ENCODE measurements at places on chromosomes 13 and 19.

- no peak for DNase-seq
These were observed 26.3 kb upstream of the SERP2 start for GRCh38 chr13:44347301-44347700.

DNA sequence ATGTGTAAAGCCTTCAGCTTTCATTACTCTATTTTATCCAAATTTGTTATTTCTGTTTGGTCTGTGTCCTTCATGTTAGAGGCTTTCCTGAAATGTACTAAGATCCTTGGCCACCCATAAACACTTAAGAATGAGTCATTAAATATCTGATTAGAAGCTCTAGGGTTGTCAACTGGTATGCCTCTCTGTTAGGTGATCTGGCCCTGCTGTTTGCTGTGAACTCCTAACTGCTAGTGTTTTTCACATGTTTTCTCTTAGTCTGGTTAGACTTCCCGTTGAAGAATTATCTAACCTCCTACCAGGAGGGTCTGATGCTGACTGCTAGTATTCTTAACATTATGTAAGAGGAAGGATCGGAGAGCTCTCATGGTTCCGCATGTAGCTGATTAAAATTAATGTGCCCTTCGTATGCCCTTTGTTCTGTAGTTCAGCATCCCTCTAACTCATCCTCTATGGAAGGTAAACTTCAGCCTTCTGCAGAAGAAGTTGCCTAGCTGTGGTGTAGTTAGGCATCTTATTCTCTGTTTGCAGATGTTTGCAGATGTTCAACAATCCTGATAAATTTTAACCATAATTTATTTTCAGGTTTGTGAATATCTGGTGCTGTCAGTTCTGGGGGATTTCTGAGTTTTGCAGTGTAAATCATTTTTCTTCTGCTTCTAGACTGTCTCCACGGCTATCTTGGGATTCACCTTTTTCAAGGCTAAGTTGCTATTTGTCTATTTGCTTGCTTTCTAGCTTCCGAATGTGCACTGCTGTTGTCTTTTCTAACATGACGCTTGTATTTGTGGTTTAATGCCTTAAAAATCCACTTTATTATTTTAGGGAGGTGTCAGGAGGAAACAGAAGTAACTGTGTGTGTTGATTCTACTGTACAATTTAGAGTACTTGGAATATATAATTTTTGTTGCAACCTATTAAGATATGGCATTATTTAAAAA, 207.2 kb upstream of the SPRY2 start:
- DNase-seq = no peak

DNA sequence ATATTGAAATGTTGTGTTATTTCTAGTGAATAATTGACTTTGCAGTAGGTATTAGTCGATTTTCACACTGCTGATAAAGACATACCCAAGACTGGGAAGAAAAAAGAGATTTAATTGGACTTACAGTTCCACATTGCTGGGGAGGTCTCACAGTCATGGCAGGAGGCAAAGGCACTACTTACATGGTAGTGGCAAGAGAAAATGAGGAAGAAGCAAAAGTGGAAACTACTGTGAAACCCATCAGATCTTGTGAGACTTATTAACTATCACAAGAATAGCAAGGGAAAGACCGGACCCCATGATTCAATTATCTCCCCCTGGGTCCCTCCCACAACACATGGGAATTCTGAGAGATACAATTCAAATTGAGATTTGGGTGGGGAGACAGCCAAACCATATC, 9.9 kb upstream of the C5AR2 start:
- DNase-seq = no peak

GRCh38 chr13:37194428-37194861, 89.0 kb upstream of the CSNK1A1L start:
- DNase-seq = no peak

DNA sequence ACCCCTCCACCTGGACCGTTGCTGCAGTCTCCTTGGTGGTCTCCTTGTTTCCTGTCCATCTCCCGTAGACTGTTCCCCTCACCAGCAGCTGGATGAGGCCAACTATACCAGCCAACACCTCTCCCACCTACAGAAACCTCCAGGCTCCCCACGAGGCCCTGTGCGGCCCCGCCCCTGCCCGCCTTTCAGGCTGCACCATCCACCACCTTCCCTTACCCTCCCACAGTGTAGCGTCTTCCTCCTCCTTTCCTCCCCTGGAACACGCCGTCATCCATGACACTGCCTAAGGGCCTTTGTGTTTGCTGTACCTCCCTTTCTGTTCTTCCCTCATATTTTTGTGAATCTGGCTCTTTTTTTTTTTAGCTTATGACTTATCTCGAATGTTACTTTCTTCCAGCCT, 23.8 kb upstream of the WDR88 start:
- no peak for DNase-seq

- DNase-seq = no peak
These were observed 16.8 kb downstream of the CCL25 start for GRCh38 chr19:8069096-8069973.

- no peak for DNase-seq
These were observed 40.1 kb downstream of the SERTM1 start for GRCh38 chr13:36713887-36714286.

- DNase-seq = no peak
These were observed 64.1 kb downstream of the CCNE1 start for GRCh38 chr19:29875931-29876330.

DNA sequence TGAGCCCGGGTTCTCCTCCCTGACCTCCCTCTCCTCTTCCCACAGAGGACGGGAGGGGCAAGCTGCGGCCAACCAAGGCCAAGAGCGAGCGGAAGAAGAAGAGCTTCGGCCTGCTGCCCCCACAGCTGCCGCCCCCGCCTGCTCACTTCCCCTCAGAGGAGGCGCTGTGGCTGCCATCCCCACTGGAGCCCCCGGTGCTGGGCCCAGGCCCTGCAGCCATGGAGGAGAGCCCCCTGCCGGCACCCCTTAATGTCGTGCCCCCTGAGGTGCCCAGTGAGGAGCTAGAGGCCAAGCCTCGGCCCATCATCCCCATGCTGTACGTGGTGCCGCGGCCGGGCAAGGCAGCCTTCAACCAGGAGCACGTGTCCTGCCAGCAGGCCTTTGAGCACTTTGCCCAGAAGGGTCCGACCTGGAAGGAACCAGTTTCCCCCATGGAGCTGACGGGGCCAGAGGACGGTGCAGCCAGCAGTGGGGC, 162.2 kb downstream of the KDM4B start:
- no peak for DNase-seq

DNA sequence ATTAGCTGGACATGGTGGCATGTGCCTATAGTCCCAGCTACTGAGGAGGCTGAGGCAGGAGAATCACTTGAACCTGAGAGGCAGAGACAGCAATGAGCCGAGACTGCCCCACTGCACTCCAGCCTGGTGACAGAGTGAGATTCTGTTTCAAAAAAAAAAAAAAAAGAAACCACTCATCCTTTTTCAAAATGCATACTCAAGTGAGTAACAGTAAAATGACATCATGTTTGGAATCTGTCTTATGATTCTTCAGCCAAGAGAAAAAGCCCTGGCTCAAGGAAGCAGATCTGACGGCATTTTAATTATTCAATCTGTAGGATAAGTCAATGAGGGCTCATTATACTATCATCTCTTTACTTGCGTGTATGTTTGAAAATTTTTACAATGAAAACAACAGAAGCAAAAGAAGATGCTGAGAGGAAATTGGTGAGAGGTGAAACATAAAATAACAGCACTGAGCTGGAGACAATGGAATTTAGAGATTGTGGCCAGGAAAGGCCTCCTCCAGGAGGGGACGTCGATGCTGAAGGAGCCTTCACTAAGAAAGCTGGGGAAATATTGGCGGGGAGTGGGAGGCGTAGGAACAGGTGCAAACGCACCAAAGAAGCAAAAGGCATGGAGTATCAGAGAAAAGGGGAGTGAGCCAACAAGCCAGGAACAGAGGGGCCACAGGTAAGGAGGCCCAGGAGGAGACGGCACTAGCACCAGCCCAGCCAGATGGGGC, 12.9 kb upstream of the CCNE1 start:
- DNase-seq = no peak

GRCh38 chr13:85709072-85709471, 90.1 kb downstream of the SLITRK6 start:
- no peak for DNase-seq

GRCh38 chr13:98539666-98540065, 37.2 kb downstream of the STK24 start:
- DNase-seq = no peak

- no peak for DNase-seq
These were observed 13.3 kb downstream of the SLC27A5 start for GRCh38 chr19:58498316-58499020.

DNA sequence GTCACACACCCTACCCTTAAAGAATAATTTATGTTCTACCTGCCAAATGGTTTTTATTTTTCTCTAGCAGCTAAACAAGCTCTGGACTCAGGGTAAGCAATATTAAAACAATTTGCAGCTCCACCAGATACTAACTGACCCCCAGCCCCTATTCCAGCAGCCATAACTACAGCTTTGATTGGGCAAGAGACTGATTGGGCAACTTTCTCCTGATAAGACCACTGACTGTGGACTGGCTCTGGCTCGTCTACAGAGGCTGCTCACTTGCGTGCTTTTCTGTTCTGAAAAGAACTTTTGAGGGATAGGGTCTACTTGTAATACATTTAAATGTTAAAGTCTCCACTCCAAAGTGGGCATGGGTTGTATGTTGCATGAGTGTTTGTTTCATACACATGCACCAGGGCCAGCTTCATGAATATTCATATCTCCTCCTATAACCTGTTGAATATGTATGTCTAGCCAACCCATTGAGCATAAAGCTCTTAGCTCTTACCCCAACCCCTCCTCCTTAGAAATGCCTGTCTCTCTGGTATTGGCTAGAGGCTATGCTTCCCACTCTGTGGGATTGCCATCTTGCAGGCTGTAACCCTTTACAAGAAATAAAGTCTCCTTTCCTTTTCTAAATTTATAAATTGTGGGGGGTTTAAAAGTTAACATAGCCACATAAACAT, 19.9 kb downstream of the OR7A5 start:
- no peak for DNase-seq

DNA sequence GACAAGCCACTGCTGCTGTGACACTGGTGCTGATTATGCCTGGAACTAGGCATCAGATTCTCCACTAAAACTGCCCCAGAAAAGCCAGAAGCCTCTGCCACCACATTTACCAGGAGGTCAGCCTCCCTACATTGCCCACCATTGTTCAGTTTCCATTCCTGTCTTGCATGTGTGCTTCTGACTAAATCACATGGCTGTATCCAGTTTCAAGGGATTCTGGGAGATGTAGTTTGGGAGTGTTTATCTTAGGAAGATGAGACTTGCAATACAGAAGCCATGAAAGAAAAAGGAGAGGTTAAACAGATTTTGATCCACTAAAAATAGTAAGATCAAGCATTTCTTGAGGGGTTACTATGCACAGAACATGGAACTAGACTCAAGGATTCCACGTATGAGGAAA, 40.7 kb upstream of the SERPINE3 start:
- no peak for DNase-seq

GRCh38 chr13:79997244-79997643, 343.7 kb downstream of the SPRY2 start:
- DNase-seq = no peak

- peak; percentile 39 for DNase-seq
These were observed 67.4 kb downstream of the STK24 start for GRCh38 chr13:98509271-98510155.

DNA sequence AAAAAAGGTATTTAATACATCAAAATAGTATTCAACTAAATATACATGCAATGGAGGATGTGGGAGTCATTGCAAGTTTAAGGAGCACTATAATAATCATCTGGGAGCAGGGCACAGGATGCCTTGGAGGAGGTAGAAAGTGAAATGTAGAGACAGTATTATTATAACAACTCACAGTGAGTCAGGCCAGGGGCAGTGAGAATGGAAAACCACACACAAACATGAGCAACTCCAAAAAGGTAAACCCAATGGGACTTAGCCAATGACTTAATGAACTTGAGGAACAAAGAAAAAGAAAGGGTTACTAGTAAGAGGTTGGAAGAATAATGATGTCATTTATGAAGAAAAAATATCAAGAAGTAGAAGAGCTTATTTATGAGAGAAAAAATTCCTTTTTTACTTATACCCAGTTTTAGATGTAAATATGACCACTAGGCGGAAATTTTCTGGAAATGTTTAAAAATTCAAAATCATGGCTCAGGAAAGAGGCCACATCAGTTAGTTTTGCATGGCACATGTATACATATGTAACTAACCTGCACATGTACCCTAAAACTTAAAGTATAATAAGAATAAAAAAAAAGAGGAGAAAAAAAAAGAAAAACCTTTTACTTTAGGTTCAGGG, 389.3 kb downstream of the SUCLA2 start:
- DNase-seq = no peak

DNA sequence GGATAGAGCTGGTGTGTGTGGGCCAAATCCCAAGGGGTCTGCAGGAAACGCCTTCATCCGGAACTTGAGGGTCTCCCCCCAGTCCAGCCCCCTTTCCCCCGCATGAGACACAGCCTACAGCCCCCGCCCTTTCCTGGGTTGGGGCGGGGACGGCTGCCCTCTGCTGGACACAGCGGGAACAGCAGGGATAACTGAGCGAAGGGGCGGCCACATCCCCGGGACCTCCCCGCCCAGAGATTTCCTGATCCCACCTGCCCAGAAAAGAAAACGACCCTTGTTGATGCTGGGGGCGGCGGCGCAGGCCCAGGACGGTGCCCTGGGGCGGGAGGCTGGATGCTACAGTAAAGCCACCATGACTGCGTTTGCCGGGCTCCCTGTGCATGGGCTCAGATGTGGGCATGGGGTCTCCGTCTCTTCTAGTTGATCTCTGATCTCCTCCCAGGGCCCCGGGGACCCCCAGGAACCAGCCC, 14.2 kb downstream of the ONECUT3 start:
- peak; percentile 61 for DNase-seq

DNA sequence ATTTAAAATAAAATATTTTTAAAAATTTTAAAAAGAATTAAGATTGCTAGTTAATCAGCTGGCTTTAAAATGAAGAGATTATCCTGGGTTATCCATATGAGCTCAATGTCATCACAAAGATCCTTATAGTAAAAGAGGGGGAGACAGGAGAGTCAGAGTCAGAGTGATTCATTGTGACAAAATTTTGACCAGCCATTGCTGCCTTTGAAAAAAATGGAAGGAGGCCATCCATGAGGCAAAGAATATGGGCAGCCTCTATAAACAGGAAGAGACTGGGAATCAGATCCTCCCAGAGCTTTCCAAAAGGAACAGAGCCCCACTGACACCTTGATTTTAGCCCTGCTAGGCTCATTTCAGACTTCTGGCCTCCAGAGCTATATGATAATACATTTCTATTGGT, 9.3 kb upstream of the RUBCNL start:
- no peak for DNase-seq
